Activated naive CD4-positive, alpha-beta T cell treated with anti-CD3 and anti-CD28 coated beads for 36 hours (primary cell): ENCODE measurements at places on chromosomes 7 and 10. TPM values are rescaled to one million over a fixed set of nuclear protein-coding genes. Genes with fewer than 3 reads are reported as not detected.
A peak's percentile ranks its signal among the peaks of the same experiment; 100 is the strongest.

DNA sequence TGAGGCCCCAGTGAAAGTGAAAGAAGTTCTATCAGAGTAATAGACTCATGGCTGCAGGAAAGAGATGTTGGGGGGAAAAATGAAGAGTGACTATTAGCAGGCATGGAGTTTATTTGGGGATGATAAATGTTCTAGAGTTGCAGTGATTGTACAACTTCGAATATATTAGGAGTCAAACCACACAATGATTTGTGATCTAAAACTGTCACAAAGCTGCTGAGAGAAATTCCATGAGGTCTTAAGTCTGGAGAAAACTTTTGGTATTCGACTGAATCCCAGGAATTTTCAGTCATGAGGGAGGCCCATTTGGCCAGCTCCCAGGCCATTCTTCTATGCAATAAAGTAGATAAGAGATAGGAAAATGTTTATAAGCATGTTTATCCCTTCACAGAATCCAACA, 55.9 kb upstream of the UNC5B start:
- DNase-seq, result no peak

DNA sequence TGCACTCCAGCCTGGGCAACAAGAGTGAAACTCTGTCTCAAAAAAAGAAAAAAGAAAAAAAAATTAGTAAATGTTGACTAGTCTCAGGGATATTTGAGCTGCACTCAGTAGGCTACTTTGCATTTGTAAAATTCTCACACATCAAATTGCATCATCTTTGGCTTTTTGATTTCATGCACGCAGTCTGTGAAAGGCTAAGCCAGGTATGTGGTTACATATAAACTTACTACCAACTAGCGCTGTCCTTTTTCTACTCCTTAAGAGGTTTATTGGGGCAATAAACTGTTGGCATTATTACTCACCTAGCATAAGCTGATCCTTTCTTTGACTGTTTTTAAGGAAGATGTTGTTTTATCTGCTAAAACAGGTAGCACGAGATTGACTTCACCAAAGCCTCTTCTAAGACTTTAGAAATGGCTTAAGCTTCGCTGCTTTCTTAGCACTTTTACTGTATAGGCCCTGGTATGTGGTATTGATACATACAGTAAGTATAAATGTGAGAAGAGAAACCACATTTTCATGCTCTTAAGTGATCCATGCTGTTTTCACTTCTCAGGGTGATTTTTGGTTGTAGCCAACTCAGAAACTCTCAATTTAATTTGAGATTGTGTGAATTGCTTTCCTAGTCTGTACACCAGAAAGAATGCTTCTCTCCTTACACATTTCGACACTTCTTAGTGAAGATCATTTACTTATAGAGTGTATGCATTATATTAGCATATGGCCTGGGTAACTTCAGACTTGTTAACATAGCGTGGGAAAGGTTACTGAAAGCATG, 323.9 kb downstream of the AUTS2 start:
- DNase-seq, result no peak

GRCh38 chr10:3735175-3735574, 49.8 kb downstream of the KLF6 start:
- no peak for DNase-seq

DNA sequence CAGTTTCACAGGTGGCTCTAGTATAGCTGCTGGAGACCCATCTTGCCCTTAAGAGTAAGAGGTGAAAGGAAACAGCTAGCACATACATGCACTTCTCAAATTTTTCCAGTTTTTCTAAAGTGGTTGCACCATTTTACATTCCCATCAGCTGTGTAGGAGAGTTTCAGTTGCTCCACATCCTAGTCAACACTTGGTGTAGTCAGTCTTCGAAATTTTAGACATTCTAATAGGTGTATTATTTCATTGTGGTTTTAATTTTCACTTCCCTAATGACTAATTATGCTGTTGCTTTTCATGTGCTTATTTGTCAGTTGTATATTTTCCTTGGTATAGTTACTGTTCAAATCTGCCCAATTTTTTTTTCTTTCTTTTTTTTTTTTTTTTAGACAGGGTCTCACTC, 9.5 kb upstream of the HACD1 start:
- no peak for DNase-seq

DNA sequence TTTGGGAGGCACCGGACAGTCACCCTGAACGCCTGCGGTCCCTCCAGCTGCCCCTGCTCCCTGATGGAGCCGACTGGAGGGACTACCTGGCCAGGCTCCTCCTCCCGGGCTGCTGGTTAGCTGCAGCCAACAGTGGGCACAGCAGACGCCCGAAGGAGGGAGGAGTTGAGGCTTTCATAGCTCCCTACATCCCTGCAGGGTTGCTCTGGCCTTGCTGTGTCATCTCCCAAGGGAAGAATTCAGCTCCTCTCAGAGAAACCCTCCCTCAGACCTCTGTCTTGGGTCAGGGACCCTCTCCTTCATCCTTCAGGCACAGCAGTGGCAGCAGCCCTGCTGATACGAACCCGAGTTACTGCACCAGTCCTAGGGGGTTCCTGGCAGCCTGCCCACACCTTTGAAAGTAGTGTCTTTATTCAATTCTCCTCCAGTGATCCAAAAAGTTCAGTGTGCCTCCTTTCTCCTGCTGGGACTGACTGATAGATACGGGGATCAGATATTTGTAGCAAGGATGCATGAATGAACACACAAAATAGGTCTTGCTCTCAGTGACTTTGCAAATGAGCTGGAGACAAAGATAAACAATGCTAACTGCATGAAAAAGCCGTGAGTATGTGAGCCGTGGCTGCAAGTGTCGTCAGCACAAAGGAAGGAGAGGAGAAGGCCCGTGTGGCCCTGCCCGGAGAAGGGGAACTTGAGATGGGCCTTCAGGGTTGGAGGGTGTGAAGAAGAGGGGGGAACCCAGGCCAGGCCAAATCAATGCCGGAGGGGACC, 136.6 kb downstream of the PRKAG2 start:
- DNase-seq, result no peak

GRCh38 chr10:84333864-84334451, 5.6 kb downstream of the CCSER2 start:
- DNase-seq, result peak; percentile 79

GRCh38 chr7:10930551-10930950, 43.1 kb upstream of the PHF14 start:
- DNase-seq, result no peak

DNA sequence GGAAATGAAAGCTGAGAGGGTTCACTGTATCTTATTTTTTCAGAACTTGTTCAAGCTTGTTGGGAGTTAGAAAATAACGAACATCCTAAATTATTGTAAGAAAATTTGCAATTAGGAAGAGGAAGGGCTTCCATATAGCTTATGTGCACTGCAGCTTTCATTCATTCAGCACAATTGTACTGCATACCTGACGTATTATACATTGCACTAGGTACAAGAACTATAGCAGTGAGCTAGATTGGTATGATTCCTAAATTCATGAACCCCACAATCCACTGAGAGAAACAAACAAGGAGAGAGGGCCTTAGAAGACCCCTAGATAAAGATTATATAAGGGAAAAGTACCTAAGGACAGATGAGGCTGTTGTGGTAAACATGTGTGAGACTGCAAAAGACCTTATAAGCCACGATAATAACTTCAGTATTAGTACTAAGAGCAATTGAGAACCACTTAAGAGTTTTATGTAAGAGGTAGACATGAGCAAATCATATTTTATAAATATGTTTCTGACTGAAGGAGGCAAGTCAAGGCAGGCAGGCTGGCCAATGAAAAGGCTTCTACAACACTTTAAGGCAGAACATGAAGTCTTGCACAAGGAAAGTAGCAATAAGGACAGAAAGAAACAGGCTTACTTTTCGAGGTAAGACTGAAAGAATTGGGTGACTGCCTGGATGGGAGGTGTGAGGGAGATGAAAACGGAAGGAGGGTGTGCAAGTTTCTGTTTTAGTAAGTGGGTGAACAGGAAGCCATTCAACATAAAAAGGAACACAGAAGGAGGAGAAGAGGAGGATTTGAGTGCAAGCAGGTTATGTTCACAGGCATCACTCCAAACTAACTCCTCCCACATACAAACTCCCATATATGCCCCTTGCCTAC, 77.9 kb upstream of the LRRN3 start:
- DNase-seq, result peak; percentile 67

DNA sequence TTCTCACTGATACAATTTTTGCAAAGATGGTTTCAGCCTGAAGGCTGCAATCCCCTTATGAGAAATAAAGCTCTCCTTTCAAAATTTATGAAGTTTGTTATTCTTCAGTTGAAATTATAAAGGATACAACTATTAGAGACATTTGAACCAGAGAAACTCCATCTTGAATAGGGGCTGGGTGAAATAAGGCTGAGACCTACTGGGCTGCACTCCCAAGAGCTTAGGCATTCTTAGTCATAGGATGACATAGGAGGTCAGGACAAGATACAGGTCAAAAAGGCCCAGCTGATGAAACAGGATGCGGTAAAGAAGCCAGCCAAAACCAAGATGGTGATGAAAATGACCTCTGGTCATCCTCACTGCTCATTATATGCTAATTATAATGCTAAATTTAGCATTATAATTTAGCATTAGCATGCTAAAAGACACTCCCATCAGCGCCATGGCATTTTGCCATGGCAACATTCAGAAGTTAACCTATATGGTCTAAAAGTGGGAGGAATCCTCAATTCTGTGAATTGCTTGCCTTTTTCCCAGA, 22.4 kb upstream of the IFIT1B start:
- DNase-seq, result no peak

DNA sequence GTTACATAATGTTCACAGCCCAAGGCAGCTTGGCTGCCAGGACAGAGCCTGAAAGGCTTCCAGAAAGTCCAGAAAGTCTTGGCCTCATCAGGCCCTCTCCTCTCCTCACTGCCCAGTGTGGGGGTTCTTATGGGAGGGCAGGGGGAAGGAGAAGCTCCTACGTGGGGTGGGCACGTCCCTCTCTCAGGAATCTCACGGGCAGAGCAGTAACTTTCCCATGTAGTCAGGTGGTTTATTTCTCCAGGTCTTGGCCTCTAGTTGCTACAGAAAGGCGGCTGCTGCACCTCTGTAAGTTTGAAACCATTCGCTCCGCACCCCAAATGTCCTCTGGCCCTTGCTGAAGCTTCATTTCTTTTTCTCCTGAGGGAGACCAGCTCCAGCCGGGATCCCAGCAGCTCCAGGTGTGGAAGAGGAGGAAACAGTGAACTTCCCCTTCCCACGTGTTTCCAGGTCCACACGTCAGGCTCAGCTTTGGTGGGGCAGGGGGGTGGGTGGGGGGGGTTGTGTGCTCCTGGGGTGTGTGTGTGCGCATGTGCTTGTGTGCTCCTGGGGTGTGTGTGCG, 320.3 kb downstream of the WDR37 start:
- no peak for DNase-seq

GRCh38 chr7:27183682-27184336, 1.2 kb downstream of the HOXA11 start:
- no peak for DNase-seq

- DNase-seq, result no peak
These were observed 405.0 kb upstream of the GALNT17 start for GRCh38 chr7:70726951-70727378.

The FAM13C gene
- total RNA-seq, result not detected

The PRTFDC1 gene
- total RNA-seq, result 0.99 TPM

The PLXDC2 gene
- not detected for total RNA-seq

The KIAA1217 gene
- total RNA-seq, result 0.86 TPM

The PCGF5 gene
- total RNA-seq, result 34.2 TPM

The PRKAR2B gene
- 1.5 TPM for total RNA-seq

The LMOD2 gene
- not detected for total RNA-seq

The NUTM2A gene
- total RNA-seq, result not detected

The DNAH11 gene
- 0.02 TPM for total RNA-seq
